ENCODE measurements at places on chromosomes 11 and 22.

DNA sequence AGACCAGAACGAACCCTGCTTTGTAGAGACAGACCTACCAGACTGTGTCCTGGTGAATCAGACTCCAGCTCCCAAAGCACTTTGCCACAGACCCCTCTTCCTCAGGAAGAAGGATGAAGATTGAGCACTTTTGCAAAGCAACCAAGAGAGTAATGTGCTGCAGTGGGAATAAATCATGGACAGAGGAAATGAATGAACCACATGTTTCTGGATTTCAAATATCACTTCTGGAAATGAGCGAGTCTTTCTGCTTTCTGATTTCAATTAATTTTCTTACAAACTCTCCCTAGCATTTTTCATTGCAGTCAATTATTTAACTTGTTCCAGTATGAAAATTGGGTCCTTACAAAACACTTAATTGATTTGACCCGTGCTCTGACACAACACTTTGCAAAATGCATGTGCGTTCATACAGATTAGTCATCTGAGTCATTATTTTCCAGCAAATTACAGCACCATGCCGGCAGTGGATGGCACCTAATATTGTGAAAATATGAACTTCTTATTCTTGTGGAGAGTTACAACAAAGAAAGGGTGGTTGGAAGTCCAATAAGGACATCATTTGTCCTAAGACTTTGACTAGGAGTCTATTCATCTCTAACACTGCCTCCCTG, 315.9 kb upstream of the CCDC90B start:
- no peak overlapping the region for H3K27ac ChIP-seq
- H3K4me1 ChIP-seq: no peaks in the 10 kb centered on the region
- H3K27me3 ChIP-seq: no peaks in the 10 kb centered on the region
- no peak overlapping the region for H3K4me3 ChIP-seq
- no peak for DNase-seq

DNA sequence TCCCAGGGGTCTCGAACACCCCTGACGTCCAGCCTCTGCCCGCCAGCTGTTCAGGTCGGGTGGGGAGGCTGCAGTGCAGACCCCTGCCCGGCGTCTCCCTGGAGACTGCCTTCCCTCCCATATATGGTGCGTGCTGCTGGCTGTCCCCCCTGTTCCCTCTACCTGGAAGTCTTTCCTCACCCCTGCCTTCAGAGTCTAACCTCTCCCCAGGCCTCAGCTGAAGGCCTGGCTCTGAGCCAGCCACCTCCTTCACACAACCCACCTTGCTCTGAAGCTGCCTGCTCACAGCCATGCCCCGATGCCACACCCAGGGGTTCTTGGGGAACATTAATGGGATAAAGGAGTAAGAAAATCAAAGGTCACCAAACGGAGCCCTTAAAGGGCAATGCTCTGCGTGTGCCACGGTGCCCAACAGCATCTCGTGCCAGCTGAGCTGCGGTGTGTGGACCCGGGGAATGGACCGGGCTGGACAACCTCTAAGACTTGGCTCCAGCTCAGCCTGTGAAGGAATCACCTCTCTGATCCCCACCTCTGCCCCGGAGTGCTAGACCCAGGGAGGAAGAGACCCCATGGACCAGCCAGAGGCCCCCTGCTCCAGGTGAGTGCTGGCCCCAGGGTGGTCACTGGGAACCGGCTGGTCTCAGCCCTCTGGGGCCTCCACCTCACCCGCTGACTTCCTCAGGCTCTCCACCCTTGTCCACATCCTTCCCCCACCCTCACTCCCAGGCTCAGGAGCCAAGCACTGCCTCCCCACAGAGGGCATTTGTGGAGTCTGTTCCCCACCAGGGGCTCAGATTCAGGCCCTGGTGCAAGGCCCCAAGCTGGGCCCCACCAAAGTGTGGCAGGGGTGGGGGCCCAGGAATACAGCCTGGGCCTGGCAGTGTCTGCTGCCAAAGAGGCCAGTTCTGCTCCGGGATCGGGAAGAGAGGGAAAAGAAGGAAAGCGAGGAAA, at the start of gene NLRP6:
Gene NLRP6, plus strand, starts transcription at position 407 of the 951 bp plus-strand sequence. Its CDS starts 163 bp downstream, at position 570.
- H3K27me3 ChIP-seq: peaks cover 5% of the 10 kb centered on the region
- peak within 1 kb of the TSS; percentile 63 for H3K4me3 ChIP-seq
- H3K27ac ChIP-seq: no peak within 1 kb of the TSS
- no peak for DNase-seq
- peaks cover 27% of the 10 kb centered on the region for H3K4me1 ChIP-seq

DNA sequence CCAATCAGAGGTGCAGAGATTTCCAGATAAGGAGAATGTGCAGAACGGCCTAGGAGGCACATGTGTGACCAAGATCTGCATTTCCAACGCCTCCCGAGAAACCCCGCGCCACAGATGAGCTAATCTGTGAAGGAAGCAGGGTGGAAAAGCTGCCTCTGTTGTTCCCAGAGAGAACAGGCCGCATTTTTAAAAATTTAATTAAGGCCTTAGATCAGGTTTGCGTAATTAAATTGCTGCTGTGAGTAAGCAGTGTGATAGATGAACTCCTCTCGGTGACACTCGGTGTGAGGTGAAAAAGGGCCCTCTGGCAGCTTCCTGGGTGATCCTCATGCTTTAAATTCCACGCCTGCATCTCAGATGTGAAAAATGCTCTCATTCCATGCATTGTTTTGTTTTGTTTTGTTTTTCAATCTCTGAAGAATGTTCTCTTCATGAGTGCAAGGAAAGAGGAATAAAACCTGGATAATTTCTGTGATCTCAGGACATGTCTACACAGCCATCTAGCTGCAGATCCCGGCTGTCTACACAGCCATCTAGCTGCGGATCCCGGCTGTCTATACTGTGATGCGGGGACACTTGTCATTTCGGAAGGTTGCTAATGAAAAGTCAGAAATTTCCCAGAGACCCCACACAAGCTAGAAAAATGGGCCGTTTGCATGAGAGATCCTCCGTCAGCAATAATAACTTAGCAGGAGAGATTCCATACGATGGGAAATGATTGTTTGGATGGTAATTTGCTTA, 1398.9 kb downstream of the BRD1 start:
- H3K36me3 ChIP-seq: no peaks in the 10 kb centered on the region
- H3K27me3 ChIP-seq: no peaks in the 10 kb centered on the region

- no peak overlapping the region for H3K4me3 ChIP-seq
- H3K27ac ChIP-seq: no peak overlapping the region
- H3K27me3 ChIP-seq: no peaks in the 10 kb centered on the region
- H3K36me3 ChIP-seq: no peaks in the 10 kb centered on the region
- peaks cover 4% of the 10 kb centered on the region for H3K4me1 ChIP-seq
Observed at GRCh38 chr11:27020751-27021150, 19.9 kb upstream of the BBOX1 start.

- H3K4me3 ChIP-seq: no peak overlapping the region
- peaks cover 7% of the 10 kb centered on the region for H3K36me3 ChIP-seq
- H3K27ac ChIP-seq: no peak overlapping the region
- no peak for DNase-seq
Observed at GRCh38 chr11:108237058-108237481, 14.2 kb downstream of the ATM start.

DNA sequence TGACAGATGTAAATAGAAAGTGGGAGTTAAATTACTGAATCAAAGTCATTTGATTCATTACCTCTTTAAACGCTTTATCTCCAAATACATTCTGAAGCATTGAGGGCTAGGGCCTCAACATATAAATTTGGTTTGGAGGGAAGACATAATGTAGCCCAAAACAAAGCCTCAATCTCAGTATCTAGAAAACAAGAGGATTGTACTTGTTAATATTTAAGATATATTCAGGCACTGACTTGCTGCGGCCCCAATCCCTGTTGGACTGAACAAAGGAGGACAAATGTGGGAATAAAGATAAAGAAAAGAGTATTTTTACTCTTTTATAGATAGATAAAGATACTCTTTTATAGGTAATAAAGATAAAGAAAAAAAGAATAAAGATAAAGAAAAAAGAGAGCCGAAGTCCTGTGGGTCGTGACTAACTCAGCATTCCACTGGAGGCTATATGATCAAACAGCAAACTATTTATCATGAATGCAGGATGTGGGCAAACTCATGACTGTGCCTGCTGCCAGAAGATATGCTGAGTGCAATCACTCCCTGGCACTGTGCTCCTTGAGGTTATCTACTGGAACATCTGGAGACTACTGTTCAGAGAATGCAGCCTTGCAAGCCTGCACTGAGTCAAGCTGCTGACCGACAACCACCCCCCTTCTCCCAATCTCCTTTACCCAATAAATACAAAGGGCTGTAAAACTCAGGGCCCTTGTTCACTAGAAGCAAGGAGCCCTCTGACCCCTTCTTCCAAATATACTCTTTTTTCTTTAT, 6.9 kb downstream of the OR10V1 start:
- no peak for DNase-seq
- no peaks in the 10 kb centered on the region for H3K36me3 ChIP-seq
- no peaks in the 10 kb centered on the region for H3K4me1 ChIP-seq

DNA sequence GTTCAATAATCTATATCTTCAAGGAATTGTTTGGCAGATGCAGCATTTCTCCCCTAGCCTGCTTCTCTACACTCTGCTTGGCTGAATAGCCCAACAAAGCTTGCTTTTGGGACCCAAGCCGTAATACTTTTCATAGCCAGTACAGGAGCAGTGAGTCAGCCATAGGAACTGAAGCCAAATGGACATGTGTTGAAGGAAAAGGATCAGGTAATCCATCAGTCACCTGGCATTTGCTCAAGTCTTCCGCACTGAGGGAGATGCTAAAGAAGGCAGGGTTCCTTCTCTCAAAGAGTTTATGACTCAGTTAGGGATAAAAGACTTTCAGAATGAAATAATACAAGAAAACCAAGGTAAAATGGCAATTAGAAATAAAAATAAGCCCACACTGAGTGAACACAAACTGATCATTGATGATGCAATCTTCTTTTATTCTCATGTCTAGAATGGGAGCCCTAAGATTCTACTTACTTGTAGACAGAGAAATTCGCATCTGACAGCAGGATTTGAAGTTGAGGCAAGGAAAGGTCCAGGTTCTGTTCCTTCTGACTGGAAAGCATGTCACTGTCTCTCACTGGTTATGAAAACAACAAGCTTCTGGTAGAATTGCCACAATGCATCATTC, 13.2 kb downstream of the C11orf87 start:
- H3K27me3 ChIP-seq: no peaks in the 10 kb centered on the region
- H3K4me1 ChIP-seq: no peaks in the 10 kb centered on the region
- no peaks in the 10 kb centered on the region for H3K36me3 ChIP-seq
- H3K27ac ChIP-seq: no peak overlapping the region
- DNase-seq: no peak

DNA sequence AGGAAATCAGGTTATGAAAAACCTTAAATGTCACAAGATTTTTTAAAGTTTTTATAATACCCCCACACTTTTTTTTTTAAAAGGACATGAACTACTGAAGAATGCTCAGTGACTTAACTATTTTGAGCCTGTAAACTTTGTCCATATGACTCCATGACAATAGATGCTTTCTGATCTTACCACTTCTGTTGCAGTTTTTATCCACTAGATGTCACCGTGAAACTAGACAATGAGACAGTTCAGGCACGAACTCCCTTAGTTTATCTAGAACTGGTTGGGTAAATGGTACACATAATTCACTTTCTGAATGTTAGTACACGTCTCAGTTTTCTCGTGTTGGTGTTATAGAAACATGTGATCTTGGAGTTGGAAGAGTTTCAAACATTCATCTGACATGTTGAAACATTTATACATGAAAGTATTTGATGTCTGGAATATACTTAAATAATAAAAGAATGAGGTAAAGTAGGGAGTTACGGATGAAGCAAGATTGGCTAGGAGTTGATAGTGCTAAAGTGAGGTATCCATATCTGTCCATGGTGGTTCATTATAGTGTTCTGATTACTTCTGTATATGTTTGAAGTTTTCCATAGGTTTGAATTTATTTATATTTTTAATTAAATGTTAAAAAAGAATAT, 8.1 kb downstream of the CCDC15 start:
- no peaks in the 10 kb centered on the region for H3K4me1 ChIP-seq
- H3K4me3 ChIP-seq: no peak overlapping the region
- DNase-seq: no peak
- H3K27me3 ChIP-seq: no peaks in the 10 kb centered on the region

DNA sequence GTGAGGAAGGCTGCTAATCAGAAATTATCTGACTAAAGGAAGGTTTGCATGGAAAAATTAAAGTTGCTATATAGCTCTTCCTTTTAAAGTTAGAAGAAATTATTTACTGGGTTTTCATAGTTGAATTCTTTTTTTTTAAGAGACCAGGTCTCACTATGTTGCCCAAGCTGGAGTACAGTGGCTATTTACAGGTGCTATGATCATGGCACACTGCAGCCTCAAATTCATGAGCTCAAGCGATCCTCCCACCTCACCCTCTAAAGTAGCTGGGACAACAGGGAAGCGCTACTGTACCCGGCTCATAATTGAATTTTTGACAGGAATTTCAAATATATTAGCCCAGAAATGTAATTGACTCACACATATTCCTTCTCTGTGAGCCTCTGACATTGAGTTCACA, 3.9 kb downstream of the MSANTD2 start:
- no peaks in the 10 kb centered on the region for H3K36me3 ChIP-seq
- DNase-seq: no peak
- H3K27ac ChIP-seq: no peak overlapping the region
- H3K27me3 ChIP-seq: no peaks in the 10 kb centered on the region

- H3K27ac ChIP-seq: no peak overlapping the region
- H3K4me3 ChIP-seq: no peak overlapping the region
- no peaks in the 10 kb centered on the region for H3K4me1 ChIP-seq
- DNase-seq: no peak
- H3K27me3 ChIP-seq: no peaks in the 10 kb centered on the region
Observed at GRCh38 chr22:25514436-25515180, 49.9 kb upstream of the GRK3 start.

GRCh38 chr11:94866231-94866822, 98.2 kb downstream of the AMOTL1 start:
- peaks cover 40% of the 10 kb centered on the region for H3K36me3 ChIP-seq
- no peaks in the 10 kb centered on the region for H3K27me3 ChIP-seq
- no peak overlapping the region for H3K4me3 ChIP-seq
- H3K27ac ChIP-seq: no peak overlapping the region
- DNase-seq: no peak

GRCh38 chr11:101187748-101188147, 58.1 kb upstream of the PGR start:
- no peaks in the 10 kb centered on the region for H3K36me3 ChIP-seq
- H3K27me3 ChIP-seq: no peaks in the 10 kb centered on the region
- H3K4me1 ChIP-seq: peaks cover 9% of the 10 kb centered on the region
- H3K4me3 ChIP-seq: peak overlapping the region; percentile 28
- no peak overlapping the region for H3K27ac ChIP-seq
- no peak for DNase-seq

DNA sequence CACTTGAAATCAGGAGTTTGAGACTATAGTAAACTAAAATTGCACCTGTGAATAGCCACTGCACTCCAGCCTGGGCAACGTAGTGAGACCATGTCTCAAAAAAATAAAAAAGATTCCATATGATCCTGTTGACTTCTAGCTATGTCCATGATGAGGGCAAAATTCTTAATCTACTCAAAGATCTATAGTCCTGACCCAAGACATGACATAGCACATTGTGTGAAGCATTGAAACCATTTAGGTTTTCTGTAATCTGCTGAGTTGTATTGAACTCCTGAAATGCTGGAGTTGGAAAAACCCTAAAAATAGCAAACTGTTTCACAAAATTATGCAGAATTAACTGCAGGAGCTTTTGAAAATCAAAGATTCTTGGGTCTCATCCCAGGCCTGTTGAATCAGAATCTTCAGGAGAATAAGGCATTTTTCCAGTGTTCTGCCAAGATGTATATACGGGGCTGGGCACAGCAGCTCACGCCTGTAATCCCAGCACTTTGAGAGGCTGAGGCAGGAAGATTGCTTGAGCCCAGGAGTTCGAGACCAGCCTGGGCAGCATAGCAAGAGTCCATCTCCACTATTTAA, 29.8 kb upstream of the LDHA start:
- peaks cover 40% of the 10 kb centered on the region for H3K36me3 ChIP-seq
- no peaks in the 10 kb centered on the region for H3K27me3 ChIP-seq
- DNase-seq: no peak

- no peak for DNase-seq
- H3K4me1 ChIP-seq: no peaks in the 10 kb centered on the region
Observed at GRCh38 chr11:75031224-75031753, 42.6 kb downstream of the NEU3 start.
